Fibroblast of the aortic adventitia (primary cell): ENCODE measurements at places on chromosomes 6 and 20.

DNA sequence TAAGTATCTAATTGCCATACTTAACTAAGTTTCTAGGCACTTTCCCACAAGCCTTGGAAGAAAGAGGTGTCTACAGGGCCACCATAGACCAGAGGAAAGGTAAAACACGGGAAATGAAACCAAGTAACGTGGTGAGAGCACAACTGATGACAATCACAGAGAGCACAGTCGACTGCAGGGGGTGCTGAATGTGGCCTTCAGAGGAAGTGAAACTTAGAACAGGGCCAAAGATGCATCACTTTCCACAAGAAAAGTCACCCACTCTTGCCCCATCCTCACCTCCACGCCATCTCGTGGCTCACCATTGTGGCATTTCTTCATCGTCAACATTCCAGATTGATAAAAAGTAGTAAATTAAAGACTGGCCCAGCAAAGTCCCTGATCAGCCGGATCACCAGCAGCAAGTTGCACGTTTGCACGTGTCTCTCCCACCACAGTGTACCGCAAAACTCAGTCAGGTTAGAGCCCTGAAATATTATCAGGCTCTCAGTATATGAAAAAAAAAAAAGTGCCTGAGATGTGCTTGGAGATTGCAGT, 31.4 kb downstream of the HIVEP2 start:
- DNase-seq, result no peak

- no peak for DNase-seq
Measured at GRCh38 chr20:23226612-23227265, 123.9 kb upstream of the NXT1 start.

DNA sequence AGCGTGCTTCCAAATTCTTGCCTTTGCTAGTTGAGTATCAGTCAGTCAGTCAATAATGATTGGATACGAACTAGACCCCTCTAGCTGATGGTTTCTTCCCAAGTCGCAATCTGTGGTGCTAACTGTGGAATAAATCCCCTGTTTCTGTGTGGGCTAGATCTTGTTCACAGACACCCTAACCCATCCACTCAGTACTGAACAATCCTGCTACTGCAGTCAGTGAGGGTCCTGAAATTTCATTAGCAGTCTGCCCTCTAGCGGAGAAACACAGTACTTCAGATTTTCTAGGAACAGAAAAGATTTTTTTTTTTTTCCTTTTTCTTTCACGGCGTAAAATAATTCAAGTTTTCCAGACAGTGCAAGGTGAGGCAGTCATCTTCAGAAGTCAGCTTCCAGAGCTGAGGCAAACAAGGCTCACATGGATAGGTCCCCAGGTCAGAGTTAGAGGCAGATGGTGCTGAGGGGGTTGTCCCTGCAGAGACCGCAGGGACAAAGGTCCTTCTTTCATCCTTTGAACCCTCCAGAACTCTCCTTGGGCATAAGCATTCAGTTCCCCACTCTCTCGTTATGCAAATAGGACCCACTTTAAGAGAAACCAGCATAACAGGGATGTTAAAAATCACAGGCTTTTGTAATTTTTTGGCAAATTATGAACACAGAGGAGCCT, 119.6 kb downstream of the SCML4 start:
- peak; percentile 80 for DNase-seq

DNA sequence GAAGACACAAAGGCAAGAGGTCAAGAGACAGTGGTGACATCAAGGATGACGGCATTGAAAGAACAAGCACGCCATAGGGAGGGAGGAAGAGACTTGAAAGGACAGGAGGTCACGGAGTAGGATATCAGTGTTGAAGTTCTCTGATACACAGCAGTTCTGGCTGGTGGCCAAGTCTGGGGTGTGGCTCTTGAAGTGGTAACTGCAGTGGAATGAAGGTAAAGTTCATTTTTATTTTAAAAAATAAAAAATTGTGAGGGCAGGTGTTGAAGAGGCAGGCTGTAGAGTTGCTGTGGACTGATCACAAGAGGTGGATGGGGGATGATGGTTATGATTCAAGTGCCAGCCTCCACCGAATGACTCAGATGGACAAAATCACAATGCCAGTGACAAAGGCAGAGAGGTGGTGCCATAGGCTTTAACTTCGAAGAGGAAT, 53.2 kb upstream of the BMP2 start:
- DNase-seq, result no peak

- no peak for DNase-seq
Measured at GRCh38 chr20:49166534-49167449, 21.3 kb downstream of the STAU1 start.

- no peak for DNase-seq
Measured at GRCh38 chr6:91961236-91961635, 1374.4 kb upstream of the MAP3K7 start.

DNA sequence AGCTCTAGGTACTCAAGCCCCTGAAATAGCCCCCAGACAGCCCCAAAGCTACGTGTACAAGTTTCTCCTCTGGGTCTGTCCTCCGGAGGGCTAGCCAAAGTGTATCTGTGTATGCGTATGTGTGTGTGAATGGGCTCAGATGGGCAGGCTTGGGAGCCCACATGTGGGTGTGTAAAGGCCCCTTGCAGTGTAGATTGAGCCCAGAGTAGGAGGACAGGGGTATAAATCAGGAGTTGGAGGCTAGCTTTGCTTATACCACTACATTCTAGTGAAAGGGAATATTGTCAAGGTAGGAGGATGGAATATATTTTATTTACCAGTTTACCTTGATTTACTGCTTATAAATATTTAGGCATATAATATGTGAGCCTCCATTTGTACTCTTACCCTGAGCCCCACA, 9.0 kb upstream of the MAP3K7 start:
- no peak for DNase-seq

- DNase-seq, result peak; percentile 90
Measured at GRCh38 chr6:131914967-131915751, 36.0 kb downstream of the CCN2 start.

GRCh38 chr6:169890049-169890448, 138.6 kb downstream of the ERMARD start:
- DNase-seq, result no peak

DNA sequence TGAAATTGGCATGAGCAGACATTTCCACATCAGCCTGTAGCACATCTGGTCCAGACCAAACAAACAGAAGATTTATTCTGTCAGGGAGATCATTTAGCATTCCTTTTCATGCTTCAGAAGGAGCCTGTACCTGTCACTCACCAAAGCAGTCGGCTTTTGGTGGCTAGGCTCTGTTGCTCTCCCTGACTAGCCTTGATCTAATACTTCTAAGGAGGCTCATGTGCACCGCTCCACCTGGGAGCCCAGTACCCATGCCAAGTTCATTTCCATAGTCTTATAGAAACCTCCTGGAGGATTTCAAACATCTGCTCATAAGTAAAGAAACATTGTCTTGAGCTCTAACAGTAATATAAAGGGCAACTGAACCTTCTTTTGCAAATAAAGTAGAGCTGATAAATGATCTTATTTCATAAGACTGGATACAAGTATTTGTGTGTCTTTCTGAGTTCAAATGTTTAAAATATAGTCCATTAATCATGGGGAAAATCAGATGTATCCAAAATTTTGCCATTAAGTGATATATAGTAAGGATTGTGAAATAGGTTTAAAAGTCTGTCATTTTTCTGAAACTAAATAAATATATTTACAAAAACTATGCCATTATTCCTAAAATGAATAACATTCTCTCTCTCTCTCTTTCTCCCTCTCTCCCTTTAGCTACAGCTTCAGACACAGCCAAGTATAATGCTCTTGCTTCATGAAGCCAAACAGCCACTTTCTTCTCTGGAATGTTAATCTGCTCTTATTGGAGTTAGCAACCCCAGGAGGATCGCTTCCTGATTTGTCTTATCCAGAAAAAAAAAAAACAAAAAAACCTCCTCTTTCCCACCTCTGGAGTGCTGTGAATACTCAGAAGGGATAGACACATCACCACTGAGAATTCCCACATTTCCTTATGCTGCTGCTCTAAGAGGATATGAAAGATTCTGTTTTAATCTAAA, 192.7 kb upstream of the TFAP2D start:
- DNase-seq, result no peak

GRCh38 chr6:151389618-151390275, 1.6 kb downstream of the ZBTB2 start:
- peak; percentile 77 for DNase-seq

DNA sequence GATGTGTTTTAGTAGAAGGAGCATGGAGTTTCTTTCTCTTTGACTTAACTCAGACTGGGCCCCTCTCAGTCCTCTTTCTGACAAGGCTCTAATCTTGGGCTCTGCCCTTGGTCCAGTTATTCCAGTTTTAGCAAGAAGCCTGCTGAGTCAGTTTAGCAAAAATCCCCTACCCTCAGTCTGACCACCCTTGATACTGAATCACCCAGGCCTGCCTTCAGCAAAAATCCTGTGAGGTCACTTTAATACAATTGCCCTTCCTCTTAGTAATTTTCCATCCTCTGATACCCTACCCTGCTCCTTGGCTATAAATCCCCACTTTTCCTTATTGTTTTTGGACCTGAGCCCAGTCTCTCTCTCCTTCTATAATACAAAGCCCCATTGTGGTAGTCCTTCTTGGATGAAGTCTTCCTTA, 326.7 kb upstream of the NOX3 start:
- DNase-seq, result peak; percentile 96

- DNase-seq, result peak; percentile 32
Measured at GRCh38 chr6:157152556-157152955, 170.8 kb downstream of the TMEM242 start.

GRCh38 chr20:58945965-58946631, 35.0 kb upstream of the NELFCD start:
- no peak for DNase-seq

GRCh38 chr20:6074145-6074561, 20.3 kb upstream of the LRRN4 start:
- no peak for DNase-seq

DNA sequence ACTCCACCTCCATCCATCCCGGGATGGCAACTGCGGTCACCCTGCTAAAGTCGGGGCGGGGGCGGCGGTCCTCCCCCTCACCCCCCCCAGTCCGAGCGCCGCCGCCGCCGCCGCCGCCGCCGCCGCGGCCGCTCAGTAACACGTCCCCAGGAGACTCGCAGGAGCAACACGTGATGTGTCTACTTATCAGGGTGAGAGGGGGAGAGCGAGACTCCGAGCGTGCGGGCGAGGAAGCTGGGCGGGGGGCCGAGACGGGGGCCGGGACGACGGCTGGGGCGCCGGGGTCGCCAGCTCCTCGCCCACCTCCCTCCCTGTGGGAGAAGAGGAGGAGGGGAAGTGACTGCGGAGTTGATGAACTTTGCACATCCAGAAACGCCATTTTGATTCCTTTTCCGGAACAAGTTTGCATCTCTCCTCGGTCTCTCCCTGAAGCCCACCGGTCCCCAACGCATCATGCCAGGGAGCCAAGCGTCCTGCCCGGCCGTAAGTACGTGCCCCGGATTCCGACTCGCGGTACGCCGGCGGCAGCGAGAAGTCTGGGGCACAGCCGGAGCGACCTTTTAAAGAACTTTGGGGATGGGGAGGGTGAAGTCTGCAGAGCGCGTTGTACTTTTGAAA, at the start of gene RREB1:
Gene RREB1, plus strand, starts transcription at position 384 of the 618 bp plus-strand sequence. CDS start 73,951 bp downstream, outside the sequence.
- peak; percentile 57 for DNase-seq

- peak; percentile 58 for DNase-seq
Measured at GRCh38 chr6:105804000-105804399, 282.1 kb upstream of the PRDM1 start.

DNA sequence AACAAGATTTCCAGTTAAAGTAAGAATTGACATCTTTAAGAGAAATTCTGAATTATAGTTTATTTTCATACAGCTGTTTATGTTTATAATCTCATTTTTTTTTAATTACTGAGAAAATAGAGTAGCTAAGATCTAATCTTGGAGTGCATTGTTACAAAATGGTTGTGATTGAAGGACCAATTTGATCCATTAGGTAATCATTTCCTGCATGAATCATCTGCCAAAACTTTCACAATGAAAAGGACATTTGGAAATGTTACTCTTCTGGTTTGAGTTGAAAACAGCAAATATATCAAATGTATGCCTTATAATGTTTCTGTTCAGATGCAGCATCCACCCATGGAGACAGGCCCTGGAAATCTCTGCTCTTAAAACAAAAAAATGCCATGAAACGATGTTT, 19.0 kb downstream of the TUBB2A start:
- DNase-seq, result peak; percentile 41

DNA sequence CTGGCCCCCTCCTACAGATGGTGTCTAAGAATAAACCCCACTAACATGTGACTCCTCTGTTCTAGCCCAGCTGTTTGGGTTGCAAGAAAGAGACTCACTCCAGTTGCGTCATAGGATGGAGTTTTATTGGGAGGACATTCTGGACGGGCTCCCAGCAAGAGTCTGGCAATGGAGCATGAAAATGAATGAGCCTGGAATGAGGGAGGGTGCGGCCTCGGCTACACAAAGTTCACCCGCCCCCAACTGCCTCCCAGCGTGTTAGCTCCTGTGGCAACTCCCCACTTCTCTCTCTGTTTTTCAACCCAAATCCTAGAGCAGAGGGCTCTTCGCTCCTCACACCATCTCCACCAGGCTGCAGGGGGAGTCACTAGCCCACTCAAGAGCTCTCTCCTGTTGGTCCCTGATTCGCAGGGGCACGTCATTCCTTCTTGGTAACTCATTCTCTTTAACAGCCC, 5.1 kb upstream of the ADAM33 start:
- DNase-seq, result peak; percentile 97

GRCh38 chr20:53905019-53905819, 165.2 kb downstream of the BCAS1 start:
- no peak for DNase-seq

- DNase-seq, result no peak
Measured at GRCh38 chr20:13249798-13250170, 28.7 kb downstream of the ISM1 start.

GRCh38 chr20:25574411-25574810, 10.9 kb downstream of the NINL start:
- DNase-seq, result peak; percentile 49

DNA sequence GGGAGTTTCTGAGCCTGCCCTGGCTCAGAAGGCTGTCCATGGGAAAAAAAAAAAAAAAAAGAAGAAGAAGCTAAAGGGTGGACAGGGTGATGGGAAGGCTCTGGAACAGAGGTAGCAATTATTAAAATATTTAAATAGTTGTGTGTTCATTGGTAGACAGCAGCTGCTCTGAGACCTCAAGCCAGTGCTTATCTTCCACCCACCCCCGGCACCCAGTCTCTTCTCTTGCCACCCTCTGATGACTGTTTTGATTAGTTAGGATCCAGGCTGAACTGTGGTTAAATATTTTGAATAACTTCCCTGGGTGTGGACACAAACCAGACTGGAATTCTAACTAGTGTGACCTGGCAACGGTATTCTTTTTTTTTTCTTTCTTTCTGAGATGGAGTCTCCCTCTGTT, 16.9 kb upstream of the SRSF3 start:
- peak; percentile 95 for DNase-seq

- no peak for DNase-seq
Measured at GRCh38 chr20:11919581-11919980, 1.9 kb downstream of the BTBD3 start.
